ENCODE measurements at places on chromosomes 11 and 22.

GRCh38 chr22:35684732-35685131, 32.9 kb upstream of the APOL5 start:
- DNase-seq, result no peak

DNA sequence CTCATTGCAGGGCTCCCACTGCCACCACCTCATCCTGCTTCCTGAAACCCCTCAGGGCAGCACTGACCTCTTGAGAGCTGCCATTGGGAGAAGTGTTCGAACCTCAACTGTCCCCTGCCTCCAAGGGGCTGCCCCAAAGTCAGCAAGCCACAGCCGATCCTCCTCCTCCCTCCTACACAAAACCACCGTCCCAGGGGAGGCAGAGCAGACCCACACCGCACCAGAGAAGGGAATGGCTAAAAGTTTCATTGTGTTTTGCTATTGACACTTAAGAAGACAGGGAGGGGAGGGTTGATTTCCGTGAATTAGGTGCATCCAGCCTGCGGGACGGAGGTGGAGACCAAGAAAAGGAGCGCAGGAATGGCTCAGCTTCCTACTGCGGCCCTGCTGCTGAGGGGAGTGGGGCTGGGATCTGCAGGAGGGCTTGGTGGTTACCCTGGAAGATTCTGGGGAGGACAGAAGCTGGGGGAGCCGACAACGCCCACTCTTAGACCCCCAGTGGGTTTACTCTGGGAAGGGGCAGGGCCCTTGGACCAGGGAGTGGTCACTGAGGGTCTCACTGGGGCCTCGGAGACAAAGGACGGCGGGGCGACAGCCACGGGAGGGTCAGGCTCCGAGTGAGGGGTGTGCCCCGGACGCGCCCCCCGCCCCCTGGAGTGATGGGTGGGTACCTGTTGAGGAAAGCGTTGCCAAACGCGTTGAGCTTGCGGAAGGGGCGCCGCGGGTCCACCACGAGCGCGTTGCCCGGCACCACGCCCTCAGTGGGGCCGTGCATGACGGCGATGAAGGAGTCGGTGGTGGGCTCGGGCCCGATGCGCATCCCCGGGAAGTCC, 815 bp downstream of the EHD1 start:
- DNase-seq, result no peak

DNA sequence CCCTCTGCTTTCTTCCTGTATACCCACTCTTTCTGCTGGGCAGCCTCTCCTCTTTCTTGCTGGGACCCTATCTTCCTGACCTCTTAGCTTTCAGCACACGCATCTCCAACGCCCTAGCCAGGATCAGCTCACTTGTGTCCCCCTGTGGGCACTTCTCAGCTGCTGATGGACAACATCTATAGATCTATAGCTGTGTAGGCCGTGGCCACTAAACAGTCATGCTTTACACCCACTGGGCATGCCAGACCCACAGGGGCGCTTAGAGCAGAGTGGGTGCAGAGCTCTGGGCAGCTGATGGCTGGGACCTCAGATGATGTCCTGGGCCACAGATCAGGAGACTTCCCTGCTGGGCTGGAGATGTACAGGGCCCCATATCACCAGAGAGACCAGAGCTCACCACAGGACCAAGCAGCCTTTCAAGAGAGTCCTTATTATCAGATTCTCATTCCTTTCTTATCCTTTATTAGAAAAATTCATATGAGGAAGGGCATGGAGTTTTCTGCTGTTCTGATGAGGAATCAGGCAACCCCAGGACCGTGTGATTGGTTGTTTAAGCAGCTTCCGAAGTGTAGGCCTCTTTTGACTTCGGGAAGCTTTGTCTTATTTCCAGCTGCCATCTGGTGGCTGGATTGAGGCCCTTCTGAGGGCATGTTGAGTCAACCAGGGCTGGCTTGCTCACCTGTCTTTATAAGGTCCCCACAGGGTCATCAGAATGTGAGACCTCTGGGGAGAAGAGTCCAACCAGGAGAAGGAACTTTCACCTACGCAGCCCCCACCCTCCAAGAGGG, 60.5 kb downstream of the OSBP2 start:
- peak; percentile 58 for DNase-seq

GRCh38 chr11:61512435-61512834, 3.9 kb downstream of the LRRC10B start:
- peak; percentile 28 for DNase-seq

GRCh38 chr11:33696931-33697638, 3.5 kb downstream of the C11orf91 start:
- peak; percentile 75 for DNase-seq

DNA sequence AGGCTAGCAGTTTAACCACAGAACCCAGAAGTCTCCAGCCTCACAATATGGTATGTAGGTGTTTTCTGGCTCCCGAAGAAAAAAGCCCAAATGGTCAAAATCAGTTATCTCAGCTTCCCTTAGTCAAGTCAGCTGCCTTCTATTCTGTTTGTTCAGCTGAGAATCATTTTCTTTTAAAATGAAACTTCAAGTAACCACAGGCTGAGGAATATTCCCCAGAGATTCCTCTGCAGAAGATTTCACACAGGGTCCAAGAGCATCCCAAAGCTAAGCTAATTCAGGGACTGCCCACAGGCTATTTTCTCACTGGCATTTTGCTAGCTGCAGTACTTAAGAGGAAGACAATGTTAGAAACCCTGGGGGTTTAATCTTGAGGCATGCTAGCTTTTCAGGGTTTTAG, 977.0 kb upstream of the CHORDC1 start:
- peak; percentile 76 for DNase-seq

DNA sequence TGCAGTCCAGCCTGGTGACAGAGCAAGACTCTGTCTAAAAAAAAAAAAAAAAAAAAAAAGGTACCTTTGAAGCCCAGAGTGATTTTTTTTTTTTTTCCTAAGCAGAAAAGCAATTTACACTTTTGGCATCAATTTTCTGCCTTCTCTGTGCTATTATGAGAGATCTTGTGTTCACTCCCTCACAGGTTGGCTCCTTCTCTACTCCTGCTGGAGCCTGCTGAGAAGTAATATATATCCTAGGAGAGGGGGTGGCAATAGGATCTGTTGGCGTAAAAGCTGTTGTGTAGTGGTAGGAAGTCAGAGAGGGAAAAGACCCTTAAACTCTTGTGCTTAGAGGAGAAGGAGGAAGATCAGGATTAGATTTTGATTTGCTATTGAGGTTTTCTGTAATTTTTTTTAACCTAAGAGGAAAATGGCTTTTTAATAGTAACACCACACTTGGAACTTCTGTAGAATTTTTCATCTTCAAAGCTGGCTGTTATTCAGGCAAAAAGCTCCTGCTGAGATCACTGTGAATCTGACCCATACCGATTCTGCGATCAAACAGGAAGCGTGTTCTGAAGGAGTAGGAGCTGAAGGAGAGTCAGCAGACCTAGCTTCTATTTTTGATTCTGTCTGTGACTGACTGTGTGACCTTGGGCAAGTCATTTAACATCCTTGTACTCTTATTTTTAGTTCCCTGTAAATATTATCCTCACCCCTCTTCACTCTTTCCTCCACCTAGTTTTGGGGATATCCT, 77.7 kb downstream of the TRIM44 start:
- no peak for DNase-seq

GRCh38 chr22:16954060-16954403, 54.0 kb downstream of the GAB4 start:
- no peak for DNase-seq

DNA sequence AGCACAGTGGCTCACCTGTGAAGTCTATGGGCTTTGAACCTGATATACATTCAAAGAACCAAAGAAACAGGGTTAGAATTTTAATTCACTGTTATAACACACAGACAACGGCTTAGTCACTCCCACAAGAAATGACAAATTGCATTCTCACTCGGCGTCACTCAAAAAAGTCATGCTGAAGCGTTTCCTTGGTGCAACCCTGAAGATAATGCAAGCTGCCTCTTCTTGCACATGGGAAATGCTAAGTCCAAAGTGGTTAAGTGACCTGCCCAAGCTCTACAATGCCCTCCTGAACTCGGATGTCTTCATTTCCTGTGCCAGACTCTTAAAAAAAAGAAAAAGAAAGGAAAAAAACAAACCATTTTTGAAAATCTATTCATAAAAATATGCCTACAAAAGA, 10.0 kb downstream of the LGR4 start:
- no peak for DNase-seq

DNA sequence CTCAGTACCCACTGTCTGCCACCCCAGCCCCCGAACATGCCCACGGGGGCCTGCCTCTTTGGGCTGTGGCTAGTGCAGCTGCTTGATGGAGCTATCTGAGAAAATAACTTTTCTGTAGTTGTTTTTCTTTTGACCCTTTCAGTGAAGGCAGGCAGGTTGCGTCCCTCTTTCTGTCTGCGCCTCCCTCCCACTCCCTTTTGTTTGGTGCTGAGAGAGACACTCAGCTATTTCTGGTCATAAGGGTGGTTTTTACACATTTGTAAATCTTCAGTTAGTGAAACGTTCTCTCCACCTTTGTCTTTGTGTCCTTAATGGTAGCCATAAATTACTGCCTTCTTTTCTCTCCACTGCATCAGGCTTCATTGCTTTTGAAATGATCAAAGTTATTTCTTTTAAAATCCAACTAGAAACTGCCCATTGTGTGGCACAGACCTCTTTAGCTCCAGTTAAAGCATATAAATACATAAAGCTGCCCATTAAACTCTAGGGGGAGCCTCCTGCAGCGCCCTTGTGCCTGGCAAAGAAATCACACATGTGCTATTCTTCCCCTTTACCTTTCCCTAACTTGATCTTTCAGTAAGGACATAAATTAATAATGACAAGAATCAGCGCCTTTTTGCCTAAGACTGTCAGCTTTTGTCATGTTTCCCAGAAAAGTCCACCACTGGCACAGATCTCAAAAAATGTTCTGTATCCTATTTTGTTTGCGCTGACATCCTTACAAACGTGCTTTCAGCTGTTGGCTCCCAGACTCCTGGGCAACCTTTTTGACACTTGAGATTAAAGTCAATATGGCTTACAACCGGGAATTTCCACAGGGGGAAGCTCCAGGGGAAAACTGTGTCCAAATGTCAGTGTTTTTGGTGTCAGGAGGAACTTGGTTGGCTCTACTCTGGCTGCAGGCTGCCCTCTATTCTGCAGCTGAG, 1.7 kb upstream of the SCUBE2 start:
- DNase-seq, result peak; percentile 5
